ENCODE measurements at places on chromosomes 1 and 21.

- peak; percentile 10 for DNase-seq
These were observed 2.7 kb downstream of the EPHX1 start for GRCh38 chr1:225812488-225813213.

DNA sequence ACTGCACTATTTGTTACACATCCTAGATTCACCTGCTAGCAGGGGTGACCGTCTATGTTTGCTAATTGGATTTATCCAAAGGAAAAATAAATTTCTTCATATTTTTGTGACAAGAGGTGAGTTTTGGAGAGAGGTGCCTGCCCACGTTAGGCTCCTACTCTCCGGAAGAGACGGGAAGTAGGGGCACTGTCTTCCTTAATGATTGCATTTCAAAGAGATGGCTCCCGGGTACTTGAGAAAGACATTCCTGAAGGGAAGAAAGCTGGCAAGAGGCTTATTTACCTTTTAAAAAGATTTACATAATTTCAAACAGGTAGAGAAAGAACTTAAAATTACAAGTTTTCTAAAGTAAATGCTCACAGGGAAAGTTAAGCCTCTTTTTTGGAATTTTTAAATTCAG lies 18.7 kb upstream of the IL19 start:
- DNase-seq = no peak

DNA sequence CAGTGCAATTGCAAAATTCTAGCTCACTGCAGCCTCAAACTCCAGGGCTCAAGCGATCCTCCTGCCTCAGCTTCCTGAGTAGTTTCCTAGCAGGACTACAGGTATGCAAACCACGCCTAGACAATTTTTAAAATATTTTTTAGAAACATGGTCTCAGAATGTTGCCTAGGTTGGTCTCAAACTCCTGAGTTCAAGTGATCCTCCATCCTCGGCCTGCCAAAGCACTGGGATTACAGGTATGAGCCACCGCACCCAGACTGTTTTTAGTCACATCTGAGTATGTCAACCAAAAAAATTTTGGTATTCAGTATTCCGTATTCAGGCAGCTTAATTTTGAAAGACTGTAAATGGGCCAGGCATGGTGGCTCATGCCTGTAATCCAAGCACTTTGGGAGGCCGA lies 11.2 kb downstream of the TARBP1 start:
- no peak for DNase-seq

- no peak for DNase-seq
These were observed 1.2 kb downstream of the AK5 start for GRCh38 chr1:77282866-77283539.

DNA sequence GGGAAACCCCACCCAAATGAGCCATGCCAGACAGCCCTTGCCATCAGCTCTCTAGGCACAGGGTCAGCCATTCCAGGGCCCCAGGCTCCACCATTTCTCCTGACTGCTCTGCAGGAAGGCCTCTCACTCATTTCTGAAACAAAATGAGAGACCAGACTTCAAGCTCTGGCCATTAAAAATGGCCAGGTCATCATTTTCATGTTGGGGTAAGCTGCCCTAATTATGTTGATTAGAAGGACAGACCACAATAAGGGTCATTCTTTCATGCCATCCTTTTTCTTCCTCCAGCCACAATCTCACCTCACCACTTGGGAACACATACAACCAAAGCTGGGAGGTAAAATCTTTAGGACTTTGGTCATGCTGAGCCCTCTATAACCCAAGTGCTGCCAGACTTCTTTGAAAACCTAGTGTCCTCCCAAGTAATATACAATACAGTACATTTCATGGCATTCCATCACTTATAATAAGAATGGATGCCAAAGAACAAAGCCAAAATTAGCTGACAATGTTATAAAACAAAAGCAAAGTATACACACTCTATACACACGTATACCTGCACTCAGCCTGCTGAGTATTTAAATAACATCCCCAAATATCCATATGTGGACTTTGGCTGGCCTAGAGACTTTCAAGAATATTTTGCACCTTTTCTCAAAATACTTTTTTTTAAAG lies 22.4 kb upstream of the RBBP5 start:
- DNase-seq = no peak

- DNase-seq = peak; percentile 63
These were observed 40.1 kb upstream of the MYSM1 start for GRCh38 chr1:58739856-58740466.

GRCh38 chr1:54227091-54227602 lies 27.2 kb downstream of the MRPL37 start:
- peak; percentile 33 for DNase-seq

DNA sequence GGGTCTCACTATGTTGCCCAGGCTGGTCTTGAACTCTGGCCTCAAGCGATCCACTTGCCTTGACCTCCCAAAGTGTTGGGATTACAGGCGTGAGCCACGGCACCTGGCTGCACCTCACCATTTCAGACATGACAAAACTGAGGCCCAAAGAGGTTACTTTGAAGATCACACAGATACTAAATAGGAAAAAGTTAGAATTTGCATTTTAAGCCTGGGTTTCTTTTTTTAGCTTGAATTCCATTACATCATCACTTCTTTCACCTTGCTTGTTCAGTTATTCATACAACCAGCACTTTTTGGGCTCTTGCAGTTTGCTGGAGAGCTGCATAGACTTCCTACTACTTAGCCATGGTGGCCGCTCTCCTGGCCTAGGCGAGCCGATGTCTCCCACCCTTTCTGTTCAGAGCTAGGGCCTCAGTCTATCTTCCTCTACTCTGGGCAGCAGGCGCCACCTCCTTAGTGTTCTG lies 16.3 kb upstream of the CD2 start:
- DNase-seq = no peak

GRCh38 chr1:201881617-201882016 lies 7.1 kb upstream of the SHISA4 start:
- no peak for DNase-seq

DNA sequence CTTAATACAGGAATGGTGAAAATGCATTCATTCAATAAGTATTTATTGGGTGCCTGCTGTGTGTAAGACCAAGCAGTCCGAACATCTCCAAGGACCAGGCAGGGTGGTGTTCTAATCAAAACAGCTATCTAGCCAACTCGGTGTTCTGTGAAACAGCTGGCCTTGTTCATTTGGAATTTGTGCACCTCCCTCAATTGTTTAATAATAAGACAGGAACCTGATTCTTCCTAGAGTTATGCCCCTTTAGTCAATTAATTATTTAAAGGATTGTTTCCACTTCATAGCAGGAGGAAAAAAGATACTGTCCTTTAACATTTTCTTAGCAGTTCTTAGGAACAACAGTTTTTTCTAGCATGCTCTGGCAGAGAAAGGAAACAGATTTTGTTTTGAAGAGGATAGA lies 30.4 kb downstream of the S100A10 start:
- DNase-seq = no peak

DNA sequence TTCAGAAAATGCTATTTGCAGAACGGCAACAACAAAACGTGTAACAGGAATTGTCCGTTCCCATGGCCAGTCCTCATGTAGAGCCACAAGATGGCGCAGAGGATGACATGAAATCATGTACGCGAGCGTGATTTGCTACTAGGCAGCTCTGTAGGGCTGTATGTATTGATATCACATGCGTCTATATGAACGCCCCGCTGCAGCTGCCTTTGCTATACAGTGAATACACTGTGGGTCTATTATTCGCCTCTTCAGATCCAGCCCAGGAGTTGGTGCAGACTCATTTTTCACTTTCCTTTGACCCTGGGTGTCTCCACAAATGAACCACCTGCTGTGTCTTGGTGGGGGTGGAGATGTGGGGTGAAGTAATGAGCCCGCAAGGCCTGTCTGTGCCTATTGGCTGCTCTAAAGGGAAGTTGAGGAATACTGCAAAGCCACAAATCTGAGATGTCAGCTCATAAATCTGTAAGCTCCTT lies 361.5 kb downstream of the KIF26B start:
- peak; percentile 45 for DNase-seq

- DNase-seq = no peak
These were observed 71.9 kb downstream of the PCBP3 start for GRCh38 chr21:45715441-45715840.

DNA sequence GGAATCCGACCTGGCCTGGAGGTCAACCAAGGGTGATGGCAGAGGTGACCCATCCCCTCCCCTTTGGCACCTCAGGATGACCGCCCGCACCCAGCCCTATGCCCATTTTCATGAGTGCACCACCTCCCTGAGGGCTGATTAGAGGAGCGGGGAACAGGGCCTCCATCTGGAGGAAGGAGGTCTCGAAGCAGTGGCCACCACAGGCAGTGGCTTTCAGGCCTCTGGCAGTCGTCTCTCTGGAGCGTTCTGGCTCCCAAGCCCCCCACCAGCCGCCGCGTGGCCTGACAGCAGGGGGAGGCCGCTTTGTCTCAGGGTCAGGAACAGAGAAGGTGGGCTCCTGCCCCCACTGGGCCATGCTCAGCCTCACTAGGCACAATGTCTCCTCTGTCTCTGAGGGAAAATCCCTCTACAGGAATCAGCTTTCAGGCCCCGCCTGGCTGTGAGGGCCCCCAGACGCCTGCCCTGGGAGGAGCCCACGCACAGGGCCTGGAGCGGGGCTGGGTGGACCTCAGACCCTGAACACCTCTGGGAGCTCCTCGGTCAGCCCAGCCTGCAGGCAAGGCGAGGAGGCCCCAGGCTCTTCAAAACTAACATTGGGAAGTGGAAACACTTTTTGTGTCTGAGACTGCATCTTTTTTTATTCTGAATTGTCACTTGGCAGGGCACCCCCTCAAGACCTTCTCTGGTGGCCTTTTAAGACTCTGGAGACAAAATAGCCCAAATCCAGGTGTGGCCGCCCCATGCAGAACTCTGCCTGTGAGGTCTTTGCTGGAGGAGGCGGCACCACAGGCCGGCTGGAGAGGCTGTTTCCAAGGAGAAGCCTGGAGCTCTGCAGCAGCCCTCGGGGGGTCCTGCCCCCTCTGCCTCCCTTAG lies 127.7 kb upstream of the ARHGEF16 start:
- DNase-seq = no peak

GRCh38 chr1:166975361-166976129 lies at the start of gene ILDR2:
Gene ILDR2 (minus strand): TSS chr1:166975540. CDS start chr1:166975268, 272 bp downstream.
- DNase-seq = peak; percentile 8

GRCh38 chr1:73813236-73813635 lies 384.7 kb downstream of the LRRIQ3 start:
- no peak for DNase-seq

- DNase-seq = no peak
These were observed 77.6 kb downstream of the PLXNA2 start for GRCh38 chr1:208166340-208167138.

DNA sequence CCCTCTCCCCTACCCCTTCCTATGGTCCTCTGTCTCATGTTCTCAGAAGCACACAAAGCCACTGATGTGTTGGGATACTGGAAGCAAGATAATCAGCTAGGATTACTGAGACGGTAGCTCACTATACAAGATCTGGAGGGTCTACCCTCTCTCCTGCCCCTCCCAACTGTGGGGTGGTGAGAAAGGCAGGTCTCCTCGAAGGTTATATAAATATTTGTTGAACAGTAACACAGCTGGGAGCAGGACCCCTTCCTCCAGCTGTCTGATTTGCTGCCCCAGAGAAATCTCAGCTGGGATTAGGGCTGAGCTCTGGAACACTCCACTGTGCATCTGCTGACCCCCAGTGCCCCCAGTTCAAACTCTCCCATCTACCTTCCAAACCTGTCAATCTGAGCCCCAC lies 94.2 kb upstream of the IPO9 start:
- DNase-seq = no peak

DNA sequence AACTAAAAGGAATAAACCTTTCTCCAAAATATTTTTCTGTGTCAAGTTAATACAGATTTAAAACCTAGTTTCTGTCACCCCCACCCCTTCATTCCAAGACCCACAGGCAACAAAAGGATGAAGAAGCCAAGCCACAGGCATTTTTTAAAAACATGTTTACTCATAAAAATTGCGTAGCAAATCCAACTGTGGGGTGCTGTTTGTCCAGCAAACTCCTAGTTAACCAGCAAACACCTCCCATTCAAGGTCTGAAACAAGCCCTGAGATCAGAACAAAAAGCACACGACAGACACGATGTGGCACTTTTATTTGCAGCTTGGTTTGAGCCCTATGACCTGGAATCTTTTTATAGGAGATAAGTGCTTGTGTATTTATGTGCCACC lies 149.9 kb upstream of the CAMK1G start:
- DNase-seq = peak; percentile 38
